ENCODE measurements at places on chromosomes 12 and 14.

GRCh38 chr14:56180754-56181542 lies 62.7 kb downstream of the PELI2 start:
- no peak for DNase-seq

GRCh38 chr14:105026802-105027563 lies 6.1 kb upstream of the CDCA4 start:
- DNase-seq = no peak

DNA sequence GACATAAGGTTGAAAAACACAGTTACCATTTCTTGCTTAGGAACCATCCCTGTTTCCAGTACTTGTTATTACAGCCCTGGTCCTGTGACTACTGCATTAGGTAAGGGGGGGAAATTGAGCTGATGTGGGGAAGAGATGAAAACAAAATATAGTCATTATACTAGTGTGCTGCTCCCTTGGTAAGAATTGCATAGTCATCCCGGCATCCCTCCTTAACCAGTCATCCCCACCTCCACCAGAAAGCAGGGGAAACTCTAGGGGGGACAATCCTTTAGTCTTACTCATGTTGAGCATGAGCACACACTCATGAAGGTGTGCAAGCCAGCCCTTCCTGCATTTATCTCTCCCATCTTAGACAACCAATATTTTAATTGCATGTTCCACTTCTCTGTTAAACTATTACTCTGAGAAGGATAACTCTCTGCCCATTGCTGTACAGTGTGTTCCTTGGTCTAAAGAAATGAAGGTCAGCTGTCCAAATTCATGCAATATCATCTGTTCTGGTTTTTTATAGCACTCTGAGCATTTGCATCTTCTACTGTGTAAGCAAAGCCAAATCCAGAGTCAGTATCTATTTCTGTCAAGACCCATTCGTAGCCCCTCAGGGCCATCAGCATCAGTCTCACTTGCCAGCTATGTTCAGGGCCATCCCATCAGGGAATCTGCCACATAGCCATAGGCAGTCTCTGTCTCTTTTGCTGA lies 46.8 kb downstream of the TMEM30B start:
- DNase-seq = no peak

DNA sequence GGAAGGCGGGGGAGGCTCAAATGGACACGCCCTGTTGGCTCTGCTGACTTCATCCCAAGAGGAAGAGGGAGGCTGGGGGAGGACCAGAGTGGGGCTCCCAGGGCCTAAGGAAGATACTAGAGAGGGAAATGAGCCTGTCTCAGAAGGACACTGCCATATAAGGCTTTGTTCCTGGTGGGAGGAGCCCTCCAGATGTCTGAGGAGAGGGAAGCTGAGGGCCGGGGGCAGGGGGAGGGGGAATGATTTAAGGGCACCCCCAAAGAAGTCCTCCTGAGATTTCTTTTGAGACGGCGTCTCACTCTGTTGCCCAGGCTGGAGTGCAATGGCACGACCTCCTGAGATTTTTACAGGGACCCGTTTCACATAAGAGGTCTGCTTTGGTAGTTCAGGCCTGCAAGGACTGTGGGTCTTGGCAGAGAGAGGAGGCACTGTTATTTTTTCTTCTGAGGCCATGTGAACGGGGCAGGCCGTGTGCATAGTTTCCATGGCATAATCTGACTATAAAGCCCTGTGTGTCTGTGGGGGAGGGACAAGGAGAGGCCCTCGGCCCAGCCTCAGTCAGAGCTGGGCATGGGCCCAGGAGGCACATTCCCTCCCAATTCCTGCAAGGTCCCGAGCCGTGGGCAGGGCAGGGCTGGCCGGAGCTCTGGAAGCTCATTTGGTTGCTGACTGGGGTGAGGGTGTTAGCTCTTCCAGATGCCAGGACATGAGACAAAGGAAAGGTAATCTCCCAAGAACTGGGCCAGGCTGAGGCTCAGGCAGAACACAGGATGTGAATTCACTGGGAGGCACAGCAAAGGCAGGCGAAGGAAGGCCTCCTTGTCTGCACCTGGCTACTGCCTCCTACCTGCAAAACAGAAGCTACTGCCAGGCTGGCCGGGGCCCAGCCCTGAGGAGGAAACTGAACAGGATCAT lies 22.2 kb upstream of the PLEKHG3 start:
- no peak for DNase-seq

GRCh38 chr14:20750194-20750593 lies 4.5 kb downstream of the EDDM3A start:
- DNase-seq = no peak

- no peak for DNase-seq
These were observed 146.5 kb downstream of the CFAP54 start for GRCh38 chr12:96635844-96636243.

DNA sequence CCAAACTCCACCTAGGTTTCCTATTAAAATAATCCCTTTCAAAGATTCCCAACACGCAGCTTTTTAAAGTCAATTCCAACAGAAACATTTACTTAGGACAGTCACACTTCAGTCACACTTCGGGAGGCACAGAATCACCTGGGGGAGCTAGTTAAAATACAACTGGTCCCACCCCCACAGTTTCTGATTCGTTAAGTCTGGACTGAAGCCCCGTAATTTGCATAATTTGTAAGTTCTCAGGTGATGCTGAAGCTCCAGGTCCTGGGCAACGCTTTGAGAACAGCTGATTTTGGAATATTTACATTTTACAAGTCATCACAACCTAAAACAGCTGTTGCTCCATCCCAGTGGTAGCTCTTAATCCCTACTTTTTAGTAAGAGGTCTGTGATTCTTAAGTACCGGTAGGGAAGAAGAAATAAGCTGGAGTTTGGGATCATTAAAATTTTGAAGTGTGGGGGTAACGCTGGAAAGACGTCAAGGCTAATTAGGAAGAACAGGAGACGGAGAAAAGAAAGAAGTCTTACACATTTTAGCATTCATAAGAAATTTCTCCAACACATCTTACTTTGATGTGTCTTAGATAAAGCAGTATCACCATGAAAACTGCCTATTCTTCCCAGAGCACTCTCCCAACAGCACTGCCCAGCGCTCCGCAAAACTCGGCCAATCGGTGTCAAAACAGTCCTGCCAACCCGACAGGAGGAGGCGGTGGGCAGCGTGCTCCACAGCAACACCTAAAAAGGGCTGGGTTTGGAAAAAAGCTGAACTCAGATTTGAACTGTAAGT lies 1.1 kb downstream of the IPO8 start:
- DNase-seq = no peak

DNA sequence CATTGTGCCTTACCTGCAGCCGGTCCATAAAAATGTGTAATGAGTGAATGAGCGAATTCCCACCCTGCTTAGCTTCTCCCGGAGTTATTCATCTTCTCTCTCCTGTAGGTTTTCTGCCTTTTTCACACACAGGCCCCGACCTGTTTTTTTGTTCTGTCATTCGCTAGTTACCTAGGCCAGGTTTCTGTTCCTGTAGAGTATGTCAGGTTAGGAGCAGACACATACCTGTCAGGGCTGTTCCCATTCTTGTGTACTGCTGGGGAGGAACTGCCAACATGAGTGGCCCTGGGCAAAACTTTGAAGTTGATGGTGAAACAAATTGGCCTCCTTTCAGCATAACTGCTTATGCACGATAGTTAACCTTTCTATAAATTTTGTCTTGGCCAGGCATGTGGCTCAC lies 140.1 kb downstream of the SYNE2 start:
- DNase-seq = no peak

DNA sequence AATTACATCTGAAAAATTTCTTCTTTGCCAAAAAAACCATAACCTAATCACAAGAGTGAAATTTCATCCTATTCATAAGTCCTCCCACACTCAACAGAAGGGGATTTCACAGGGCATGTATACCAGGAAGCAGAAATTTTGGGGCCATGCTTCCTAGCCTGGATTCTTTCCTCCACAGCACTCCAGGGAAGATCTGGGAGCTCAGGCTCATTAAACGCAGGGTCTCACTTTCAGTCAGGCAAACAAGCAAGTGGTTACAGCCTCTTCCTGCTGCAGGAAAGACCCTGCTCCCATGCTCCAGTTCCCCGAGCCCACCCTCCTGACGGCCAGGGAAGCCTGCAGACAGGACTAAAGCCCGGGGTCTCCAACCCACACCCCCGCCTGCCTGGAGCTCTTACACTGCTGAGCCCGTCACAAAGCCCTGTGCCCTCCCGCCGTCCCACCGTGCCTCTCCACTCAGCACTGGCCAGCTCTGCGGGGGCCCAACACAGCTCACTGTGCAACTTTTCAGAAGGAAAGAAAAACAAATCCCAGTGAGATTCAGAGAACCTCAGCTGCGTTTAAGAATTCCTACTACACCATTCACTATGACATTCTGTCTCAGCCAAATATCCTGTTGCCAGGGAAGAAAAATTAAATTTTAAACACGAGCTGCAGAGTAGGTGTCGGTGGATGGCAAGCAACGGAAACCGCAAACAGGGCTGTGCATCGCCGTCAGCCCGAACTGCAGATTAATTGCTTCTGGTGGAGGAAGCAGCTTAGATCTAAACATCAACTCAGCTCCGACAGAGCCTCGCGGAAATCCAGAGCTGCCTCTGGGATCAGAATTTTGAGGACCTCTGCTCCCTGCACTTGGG lies 106.7 kb upstream of the SFSWAP start:
- DNase-seq = no peak

- no peak for DNase-seq
These were observed 29.5 kb upstream of the FAM177A1 start for GRCh38 chr14:35016568-35016967.

DNA sequence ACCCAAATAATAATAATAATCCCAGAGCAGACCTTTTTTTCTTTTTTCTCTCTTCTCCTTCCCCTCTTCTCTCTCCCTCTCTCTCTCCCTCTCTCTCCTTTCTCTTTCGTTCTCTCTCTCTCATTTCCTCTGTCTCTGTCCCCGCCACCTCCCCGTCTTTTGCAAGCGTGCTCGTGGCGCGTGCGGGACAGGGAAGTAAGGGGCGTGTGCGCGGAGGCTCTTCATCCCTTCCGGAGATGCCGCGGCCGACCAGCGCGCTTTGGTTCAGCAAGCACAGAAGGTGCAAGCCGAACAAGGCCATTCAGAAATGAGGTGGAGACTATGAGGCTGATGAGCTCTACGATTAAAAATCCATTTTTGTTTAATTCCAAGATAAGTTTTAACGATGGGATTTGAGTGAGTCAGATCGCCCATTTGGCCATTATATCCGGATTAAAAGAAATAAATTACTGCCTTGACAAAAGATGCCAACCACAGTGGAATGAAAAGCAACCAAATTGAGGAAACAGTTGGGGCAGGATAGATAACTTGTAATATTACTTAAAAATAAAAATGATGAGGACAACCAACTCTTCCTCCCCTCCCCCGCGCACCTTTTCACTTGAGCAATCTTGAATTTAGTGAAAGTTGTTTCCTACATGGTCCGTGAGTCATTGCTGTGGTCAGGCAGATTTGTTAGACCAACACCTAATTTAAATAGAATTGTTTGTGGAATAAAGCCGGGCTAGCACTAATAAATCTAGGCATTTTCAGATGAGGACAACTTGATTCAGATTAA lies 1.2 kb upstream of the AMIGO2 start:
- DNase-seq = no peak

DNA sequence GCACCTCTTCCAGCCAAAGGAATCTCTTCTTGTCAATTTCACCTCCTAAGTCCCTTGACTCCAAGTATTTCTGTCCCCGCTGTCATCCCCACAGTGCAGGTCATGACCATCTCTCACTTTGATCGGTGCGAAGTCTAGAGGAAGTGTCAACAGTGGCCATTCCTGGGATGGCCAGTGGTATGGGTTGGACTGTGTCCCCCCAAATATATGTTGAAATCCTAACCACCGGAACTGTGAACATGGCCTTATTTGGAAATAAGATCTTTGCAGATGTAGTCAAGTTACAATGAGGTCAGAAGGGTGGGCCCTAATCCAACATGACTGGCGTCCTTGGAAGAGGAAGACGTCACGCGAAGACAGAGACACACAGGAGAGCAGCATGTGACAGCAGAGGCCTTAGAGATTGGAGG lies 155.9 kb upstream of the PRMT8 start:
- DNase-seq = no peak

GRCh38 chr14:39998854-39999253 lies 566.6 kb upstream of the FBXO33 start:
- no peak for DNase-seq

DNA sequence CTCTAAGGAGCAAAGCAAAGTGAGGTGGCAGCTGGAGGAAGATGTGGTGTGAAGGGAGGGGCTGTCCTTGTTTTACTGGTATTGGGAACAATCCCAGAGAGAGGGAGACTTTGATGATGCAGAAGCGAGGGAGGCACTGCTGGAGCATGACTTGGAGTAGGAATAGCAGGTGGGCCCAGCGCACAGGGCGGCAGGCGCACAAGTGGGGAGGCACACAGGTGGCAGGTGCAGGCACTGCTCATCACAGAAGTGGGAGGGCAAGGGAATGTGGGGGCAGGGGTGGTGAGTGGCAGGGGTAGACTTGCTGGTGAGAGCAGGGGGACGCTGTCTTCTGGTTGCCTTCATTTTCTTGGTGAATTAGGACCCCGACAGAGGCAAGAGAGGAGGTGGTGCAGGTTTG lies 11.5 kb upstream of the IFI27 start:
- DNase-seq = no peak

GRCh38 chr12:50679612-50680011 lies 84.3 kb upstream of the ATF1 start:
- no peak for DNase-seq

DNA sequence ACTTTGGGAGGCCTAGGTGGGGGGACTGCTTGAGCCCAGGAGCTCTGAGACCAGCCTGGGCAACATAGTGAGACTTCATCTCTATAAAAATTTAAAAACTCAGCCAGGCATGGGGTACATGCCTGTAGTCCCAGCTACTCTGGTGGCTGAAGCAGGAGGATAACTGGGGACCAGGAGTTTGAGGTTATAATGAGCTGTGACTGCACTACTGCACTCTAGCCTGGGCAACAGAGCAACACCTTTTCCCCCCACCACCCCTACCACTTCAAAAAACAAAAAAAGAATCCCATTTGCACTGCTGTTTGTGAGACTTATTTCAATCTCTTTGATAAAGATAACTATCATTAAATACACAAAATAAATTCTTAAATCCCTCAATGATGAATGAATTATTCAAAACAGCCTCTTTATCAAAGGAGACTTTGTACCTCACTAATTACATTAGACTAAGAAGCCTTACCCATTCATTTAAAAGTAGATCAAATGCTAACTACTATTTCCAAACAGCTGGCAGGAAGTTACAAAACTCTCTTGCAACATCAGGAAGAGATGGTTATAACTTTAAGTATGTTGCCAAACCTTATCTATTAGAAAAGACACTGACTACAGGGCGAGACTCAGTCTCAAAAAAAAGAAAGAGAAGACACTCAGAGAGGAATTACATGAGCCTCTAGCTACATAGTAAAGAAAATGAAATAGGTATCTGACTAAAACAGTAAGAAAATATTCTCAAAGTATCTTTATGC lies 14.7 kb downstream of the BLTP3B start:
- peak; percentile 43 for DNase-seq

GRCh38 chr14:73723797-73724661 lies 9.8 kb upstream of the PNMA1 start:
- DNase-seq = peak; percentile 97

GRCh38 chr14:102764220-102764671 lies 13.0 kb upstream of the TRAF3 start:
- no peak for DNase-seq

- DNase-seq = no peak
These were observed 82.2 kb downstream of the ADCK1 start for GRCh38 chr14:77882098-77882497.
